RPMI7951 (cell line): ENCODE measurements at places on chromosomes 4 and X.

DNA sequence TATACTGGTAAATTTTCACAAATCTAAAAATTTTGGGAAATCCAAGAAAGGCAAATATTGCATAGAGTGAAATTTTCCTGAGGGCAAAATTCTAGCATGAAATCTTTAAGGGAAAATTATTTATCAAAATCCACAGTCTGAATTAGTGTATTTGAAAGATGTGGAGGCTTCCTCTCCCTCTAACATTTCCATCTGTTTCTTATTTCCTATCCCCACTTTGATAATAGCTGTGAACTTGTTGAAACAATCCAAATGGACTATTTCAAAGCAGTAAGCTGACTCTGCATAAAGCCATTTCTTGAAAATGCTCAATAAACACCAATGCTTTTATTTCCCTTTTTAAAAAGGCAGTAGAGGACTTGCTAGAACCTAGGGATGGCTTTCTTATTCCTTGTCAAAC lies 107.3 kb upstream of the PABPC4L start:
- DNase-seq: no peak

GRCh38 chrX:130715299-130715698 lies 187.7 kb downstream of the ENOX2 start:
- DNase-seq: peak; percentile 37

DNA sequence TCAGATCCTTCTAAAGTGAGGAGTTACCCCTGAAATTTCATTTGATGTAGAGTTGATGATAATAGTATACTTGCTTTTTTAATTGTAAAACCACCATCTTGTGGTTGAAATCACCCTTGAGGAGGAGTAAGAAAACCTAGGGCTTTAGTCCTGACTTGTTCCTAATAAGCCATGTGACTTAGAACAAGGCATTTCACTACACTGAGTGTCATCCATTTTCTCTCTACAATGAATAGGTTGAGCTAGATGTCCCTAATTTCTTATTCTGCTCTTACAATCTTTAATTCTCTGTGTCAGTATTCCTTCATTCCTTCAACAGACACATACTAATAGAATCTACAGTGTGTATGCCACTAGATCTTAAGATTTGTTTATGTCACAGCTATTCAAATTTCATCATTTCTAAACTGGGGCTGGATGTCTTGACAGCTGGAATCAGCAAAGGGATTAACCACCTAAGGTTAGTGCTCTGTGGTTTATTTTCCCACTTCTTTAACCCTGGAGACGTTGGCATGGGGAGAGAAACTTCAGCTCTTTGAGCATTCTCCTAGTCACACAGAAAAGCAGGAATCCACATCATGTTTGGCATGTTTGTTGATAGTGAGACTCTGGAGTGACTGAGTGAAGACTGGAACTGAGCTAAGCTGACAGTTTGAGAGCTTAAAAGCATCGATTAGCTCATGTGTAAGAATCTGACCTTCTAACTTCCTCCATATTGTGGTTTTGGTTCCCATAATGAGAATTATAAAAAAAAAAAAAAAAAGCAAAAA lies 246.3 kb downstream of the NDST4 start:
- DNase-seq: no peak

DNA sequence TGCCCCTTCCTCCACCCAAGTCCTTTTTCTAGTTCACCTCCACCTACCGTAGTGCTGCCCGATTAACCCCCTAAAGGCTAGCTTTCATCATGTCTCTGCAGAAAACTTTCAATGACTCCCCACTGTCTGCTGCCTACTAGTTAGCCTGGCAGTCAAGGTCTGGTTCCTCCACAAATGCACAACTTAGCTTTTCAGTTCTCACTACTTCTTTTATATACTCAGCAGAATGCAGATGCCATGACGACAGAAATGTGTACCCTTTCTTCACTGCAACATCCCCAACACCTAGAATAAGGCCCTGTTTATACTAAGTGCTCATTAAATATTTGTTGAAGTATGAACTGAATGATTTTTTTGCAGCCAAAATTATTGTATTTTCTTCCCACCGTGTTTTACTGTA lies 30.9 kb upstream of the RASGEF1B start:
- no peak for DNase-seq

DNA sequence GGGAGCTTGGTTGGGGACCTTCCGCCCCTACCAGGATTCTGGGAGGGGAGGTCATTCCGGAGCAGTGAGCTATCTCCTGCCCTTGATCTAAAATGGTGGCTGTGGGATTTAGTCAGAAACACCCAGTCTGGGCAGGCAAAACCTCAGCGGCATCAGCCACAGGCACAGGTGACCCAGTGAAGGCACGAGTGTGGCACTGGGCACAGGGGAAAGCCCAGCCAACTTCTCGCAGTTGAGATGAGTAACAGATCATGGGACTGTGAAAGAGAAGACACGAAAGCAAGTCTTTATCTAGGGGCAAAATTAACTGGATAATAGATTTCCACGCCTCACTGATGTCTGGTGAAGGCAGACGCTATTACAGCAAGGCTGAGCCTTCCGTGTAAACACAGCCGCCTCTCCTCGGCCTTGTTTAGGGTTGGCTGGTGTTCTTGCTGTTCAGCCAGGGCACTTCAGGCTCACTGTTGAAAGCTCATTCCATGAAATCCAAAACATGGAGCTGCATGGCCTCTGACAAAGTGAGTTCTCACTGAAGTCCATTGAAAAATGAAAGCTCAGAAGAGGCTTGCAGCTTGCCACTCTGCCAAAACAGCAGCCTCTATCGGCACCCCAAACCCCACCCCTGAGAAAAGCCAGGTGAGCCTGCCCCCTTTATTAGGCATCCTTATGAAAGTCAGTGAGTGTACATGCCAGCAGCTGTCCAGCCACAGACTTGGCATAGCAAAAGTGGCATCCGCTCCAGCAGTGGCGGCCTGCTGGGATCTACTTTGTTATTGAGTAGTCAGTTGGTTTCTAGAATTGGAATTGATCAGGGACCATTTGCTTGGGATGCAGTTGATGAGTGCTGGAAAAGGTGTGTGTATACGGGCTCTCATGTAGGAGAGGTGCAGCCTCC lies 102.3 kb upstream of the MTM1 start:
- peak; percentile 15 for DNase-seq

- DNase-seq: peak; percentile 79
Observed at GRCh38 chrX:39766855-39767254, 330.9 kb downstream of the BCOR start.

GRCh38 chrX:148867596-148867995 lies 367.2 kb downstream of the AFF2 start:
- DNase-seq: no peak

DNA sequence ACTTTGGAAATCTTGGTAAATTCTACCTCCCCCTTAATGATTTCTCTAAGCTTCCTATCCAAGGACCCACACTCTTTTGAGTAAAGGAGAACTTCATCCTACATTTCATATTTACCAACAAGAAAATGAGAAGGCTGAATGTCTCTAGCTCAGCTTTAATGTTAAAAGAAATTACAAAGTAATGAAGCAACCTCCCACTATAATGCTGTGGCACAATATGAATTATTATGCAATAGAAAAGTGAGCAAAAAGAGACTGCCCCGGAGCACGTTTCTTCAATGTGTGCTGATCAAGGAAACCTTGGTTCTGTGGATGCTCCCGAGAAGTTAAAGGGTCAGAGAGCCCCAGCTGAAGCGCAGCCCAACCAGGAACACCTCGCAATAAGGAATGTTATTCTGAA lies 9.1 kb upstream of the TBC1D1 start:
- no peak for DNase-seq

DNA sequence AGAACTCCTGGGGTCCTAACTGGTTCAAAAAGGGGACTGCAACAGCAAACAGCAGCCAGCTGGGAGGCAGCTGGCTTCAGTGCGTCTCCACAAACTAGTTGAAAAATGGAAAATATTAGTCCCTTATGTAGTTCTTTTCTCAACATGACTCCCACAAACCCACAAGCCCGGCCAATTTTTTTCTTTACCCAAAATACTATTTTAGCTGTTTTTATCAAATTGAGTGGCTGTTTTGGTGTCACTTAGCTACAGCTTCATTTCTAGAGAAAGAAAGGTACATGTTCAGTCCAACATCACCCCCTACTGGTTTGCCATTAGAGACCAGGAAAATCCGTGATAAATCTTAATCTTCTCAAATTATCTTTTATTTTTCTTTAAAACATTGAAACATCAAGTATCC lies 97.2 kb downstream of the GUCY2F start:
- peak; percentile 1 for DNase-seq

DNA sequence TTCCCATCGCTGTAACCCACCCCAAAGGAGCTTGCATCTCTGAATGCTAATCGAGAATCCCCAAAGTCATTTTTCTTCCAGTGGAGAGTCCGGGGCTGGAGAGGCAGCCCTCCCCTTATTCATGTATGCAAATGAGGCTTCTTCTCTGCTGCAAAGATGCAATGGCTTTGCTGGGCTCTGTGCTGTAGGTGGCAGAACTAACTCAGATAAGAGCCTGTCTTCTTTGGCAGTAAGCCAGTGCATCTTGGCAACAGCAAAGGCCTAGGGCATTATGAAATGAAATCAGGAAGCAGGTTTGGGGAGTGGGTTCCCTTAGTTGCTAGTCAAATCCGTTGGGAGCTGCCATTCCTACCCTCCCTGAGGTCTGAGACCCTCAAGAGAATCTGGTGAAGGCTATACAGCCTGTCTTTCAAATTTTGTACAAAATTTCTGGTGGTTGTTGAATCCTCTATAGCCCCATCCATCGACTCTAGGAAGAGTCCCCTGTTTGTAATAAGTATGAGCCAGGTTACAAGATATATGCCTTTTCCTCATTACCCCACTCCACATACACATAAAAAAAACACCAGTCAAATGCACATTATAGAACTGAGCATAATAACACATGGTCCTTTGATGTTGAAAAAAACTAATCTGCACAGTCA lies 290.6 kb upstream of the TAPT1 start:
- DNase-seq: peak; percentile 27

GRCh38 chrX:155998116-155998515 lies 620 bp downstream of the IL9R start:
- no peak for DNase-seq

DNA sequence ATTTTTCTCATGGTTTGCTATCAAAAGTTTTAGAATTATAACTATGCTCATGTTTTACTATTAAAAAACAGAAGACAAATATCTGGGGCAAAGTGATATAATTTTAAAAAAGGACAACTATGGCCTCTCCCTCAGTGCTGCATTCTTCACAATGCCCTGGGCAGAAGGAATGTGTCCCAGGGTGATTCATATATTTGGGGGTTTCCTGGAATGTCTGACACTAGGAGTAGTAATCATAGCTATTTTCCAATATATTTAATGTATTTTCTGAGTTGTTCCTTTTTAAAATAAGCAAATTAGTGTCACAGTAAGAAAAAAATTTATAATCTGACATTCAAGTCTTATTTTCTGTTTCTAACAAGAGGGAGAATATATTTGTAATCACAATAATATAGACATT lies 281.7 kb downstream of the UNC5C start:
- no peak for DNase-seq

GRCh38 chrX:77953302-77953701 lies 16.1 kb downstream of the PGAM4 start:
- no peak for DNase-seq

DNA sequence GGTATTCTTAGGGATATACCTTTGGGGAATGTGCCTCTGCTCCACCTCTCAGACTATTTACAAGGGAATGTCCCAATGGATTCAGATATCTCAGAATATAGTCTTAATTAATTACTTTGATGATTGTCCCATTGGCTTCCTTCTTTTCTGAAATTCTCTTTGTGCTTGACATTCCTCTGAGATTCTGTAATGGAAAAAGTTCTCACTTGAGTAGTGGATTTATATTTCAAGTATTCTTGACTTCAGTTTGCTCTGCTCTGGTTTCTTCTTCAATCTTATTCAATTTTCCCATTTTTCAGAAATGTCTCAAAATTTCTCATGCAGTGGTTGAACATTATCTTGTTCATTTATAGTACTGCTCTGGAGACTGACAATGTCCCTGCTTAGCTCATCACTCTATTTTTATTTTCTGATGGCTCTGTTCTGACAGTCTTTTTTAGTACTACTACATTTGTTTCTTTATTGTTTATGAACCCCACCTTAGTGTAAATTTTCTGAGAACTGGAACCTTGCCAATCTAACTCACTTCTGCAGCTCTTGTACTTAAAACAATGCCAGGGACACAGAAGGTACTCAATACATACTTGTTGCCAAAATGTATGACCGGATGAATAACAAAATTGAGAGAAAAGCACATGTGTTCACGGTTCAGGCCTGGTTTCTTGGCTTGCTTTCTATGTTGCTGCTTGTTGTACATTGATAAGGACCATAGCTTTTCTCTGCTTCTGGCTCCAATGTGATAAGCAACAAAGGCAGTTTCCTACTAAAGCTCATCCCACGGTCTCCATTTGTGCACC lies 471.7 kb downstream of the GASK1B start:
- no peak for DNase-seq

- DNase-seq: no peak
Observed at GRCh38 chr4:88216395-88216794, 58.0 kb upstream of the ABCG2 start.

GRCh38 chrX:9662148-9662547 lies 103.5 kb downstream of the GPR143 start:
- DNase-seq: peak; percentile 93

DNA sequence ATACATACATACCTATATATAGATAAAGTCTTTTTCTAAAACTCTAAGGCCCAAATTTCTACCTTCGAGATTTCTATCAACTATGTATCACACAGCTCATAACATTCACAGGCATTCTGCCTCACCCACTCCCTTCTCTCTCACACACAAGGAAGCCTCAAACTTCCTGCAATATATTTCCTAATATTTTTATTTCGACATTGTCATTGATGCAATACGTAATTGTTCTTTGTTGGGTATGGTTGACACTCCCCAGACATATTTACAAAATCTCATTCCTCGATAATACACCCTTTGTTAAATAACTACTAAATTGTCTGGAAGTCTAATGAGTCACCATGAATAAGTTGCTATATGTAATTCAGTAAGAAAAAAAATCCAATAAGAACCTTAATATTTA lies 143.5 kb downstream of the HNRNPD start:
- no peak for DNase-seq

DNA sequence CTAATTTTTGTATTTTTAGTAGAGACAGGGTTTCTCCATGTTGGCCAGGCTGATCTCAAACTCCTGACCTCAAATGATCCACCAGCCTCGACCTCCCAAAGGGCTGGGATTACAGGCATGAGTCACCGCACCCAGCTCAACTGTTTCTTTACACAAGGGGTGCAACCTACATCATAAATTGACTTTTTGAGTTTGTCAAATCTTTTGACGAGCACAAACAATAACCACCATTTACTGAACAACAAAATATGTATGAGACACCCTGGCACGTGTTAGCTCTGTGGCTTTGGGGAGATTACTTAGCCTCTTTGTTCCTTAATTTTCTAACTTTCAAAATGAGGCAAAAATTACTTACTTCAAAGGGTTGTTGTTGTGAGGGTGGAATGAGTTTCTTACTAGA lies 23.5 kb upstream of the SLC34A2 start:
- DNase-seq: peak; percentile 3

DNA sequence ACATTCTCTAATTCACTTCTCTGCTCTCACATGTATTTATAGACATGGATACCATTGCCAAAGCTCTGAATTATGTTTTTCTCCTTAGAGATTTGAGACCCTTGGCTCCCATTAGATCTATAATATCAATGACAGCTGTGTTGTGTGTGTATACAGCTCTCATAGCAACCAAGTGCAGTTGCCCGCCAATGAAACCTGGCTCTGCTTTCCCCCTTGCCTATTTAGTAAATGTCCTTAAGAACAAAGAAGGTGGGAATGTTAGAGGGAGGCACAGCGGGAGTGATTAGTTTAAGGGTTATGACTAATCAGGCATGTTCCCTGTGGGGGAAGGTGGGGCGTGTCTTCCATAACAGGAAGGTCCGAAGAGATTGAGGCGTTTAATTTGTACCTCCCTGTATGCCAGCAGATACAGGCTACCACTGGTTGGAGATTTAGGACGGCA lies 100.5 kb upstream of the TBC1D9 start:
- DNase-seq: peak; percentile 41
